ENCODE measurements at places on chromosomes 3 and 15.

DNA sequence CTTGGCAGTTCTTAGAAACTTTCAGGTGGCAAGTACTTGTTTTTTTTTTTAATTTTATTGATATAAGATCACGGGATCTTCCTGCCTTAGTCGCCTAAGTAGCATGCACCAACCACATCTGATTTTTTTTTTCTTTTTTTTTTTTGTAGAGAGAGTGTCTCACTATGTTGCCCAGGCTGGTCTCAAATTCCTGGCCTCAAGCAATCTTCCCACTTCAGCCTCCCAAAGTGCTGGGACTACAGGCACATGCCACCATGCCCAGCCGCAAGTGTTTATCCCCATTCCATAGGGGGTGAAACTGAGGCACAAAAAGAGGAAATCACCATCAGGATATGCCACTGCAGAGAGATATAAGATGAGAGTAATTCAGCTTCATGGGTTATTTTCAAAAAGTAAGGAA is 102.9 kb downstream of the IGF2BP2 start:
- DNase-seq: no peak

GRCh38 chr15:43932907-43933306 is 106.1 kb downstream of the WDR76 start:
- no peak for DNase-seq

DNA sequence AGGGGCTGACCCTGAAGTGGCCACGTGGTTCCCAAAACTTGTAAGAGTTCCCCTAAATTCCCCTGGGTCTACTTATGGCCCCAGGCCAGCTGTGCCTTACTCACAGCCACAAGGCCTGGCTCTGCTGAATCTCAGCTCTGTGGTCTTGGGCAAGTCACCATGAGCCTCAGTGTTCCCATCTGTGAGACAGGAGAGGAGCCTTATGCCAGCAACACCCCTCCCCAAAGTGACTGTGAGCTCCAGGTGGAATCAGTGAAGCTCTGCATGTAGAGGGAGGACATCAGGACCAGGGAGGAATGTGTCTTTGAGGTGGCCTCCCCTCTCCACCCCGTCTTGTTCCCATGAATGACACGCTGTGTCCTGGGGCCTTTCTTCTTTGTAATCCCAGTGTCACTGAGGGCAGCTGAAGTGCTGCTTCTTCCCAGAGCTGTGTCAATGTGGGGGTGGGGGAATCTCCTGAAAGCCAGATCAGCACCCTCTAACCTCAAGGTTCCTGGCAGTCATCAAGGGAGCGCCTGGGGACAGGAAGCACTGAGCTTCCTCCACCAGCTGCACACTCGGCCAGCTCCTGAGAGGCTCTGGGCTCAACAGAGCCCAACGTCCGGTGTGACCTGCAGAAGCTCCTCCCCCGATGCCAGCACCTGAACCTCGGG is 258.9 kb downstream of the UACA start:
- DNase-seq: no peak

- DNase-seq: no peak
These were observed 44.6 kb upstream of the NEDD4 start for GRCh38 chr15:56038015-56038414.
